ENCODE measurements at places on chromosomes 12 and 14.

- DNase-seq = no peak
Observed at GRCh38 chr14:99408286-99408970, 72.2 kb downstream of the SETD3 start.

DNA sequence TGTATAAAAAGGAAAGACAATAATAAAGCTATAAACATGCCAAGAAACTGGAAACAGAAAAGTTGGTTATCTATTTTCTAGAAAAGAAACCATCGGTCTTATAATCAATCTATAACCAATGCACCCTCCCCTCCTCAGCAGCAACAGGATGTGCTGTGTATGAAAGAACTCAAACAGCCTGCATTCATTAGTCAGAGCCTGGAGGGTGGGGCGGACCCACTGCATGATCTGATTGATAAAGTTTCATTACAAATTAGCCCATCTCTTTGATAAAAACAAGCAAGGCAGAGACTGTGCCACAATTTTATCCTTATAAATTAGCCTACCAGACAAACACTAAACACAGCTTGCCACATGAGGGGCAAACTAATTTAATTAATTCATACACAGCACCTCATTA is 448.1 kb downstream of the BCAT1 start:
- no peak for DNase-seq

GRCh38 chr12:115606040-115606439 is 671.5 kb downstream of the MED13L start:
- DNase-seq = no peak

- DNase-seq = no peak
Observed at GRCh38 chr14:96852823-96853422, 55.7 kb downstream of the VRK1 start.

- no peak for DNase-seq
Observed at GRCh38 chr12:103743788-103744187, 97.2 kb downstream of the NT5DC3 start.

DNA sequence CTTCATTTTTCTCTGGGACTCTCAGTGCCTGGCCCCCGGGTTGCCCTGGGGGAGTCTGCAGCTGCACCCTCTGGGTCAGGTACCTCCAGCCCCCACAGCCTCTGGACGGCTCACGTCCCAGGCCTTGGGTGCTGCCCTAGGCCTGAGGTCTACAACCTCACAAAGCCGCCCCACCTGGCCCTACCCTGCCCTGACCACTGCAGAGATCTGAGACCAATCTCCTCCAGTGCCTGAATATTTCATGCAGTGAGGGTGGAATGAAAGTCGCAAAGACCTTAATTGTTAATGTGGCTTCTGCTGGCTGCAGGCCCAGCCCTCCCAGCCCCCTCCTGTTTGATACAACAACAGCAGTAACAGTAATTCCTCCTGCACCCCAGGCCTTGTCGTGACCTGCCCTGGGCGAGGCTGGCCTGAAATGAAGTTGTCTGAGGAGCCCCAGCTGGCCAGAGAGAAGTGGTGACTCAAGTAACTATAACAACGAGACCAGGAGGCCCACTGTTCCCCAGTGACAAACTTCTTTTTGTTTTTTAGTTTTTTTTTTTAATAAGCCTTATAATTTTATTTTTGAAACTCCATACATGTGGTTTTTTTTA is 8.8 kb upstream of the CCDC85C start:
- DNase-seq = no peak

DNA sequence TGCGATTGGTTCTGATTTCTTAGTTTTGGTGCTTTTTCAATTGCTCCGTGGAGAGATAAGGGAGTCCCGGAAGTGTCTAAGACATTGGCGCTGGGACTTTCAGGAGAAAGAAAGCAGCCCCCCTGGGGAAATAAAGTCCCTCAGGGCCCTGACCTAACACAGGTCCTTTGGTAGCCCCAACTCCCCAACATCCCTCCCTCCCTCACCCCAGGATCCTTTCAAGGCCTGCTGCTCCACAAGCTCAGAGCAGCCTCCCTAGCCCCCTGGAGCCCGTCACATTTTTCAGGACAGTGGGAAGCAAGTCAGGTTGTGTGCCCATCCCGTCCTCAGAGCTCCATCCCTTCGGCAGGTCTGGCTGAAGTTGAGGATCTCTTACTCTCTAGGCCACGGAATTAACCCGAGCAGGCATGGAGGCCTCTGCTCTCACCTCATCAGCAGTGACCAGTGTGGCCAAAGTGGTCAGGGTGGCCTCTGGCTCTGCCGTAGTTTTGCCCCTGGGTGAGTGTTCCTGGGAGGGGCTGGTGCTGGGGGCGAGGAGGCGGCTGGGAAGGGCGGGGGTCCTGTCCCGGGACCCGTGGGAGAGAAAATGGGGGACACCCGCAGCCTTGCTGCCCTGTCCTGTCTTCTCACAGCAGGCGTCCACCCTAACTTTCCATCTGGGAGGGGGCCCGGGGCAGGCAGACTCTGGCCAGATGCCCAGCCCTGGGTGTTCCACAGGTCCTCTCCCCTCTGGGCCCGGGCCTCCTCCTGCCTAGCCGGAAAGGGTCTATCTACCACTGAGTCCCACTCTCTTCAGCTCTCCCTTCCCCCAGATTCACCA is 950 bp downstream of the IFI27 start:
- no peak for DNase-seq

DNA sequence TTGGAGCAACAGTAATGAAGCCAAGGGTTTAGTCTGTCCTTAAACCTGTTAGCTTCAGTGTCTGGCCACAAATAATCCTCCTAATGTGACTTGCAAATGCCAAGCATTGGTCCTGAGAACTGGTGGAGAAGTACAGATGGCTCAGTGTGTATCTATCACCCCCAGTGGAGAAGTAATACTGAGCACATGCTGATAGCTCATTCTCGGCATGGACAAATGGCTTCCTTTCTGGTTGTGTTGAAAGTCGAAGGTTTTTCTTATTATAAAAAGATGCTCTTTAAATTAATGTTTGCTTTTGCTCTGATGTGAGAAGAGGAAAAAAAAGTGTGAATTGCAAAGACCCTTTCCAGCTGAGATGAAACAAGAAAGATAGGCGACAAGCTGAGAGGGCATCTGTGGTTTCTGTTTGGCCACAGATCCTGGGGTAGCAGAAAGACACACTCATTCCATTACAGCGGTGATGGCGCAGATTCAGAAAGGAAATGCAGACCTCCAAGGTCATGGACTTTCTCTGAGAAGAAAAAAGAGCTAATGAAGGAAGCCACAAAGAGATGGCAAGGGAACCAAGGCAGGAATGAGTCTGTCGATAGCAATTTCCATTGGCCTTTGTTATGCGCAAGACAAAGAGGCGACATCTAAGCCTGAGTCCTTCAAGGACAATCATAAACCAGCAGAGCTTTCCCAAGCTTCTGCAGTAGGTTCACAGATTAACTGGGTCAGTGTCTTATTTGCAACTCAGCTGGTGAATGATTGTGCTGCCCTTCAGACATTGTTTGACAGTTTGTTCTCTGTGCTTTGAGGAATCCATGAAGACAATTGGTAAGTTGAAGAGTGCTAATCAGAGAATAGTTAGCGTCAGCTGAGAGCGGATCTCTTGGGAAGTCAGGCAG is 155.5 kb upstream of the RGS6 start:
- no peak for DNase-seq

- no peak for DNase-seq
Observed at GRCh38 chr14:30191639-30192279, 264.1 kb upstream of the PRKD1 start.

DNA sequence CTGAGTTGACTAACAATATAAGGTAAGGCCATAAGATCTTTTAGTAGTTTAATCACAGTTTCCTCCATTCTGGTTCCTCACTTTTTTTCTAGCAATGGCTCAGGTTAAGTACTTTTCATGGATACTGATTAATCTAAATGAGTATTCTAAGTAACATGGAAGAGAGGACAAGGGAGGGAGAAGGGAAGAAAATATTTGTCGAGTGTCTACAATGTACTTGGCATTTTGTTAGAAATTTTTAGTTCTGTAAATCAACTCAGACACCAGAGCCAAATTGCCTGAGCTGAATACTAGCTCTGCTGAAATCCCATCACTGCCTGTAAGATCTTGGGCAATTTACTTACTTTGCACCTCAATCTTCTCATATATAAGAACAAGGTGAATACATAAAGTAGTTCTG is 20.2 kb downstream of the RERG start:
- no peak for DNase-seq

- DNase-seq = no peak
Observed at GRCh38 chr14:71333705-71334104, 426.4 kb downstream of the PCNX1 start.

GRCh38 chr12:44457465-44457864 is 418.6 kb downstream of the NELL2 start:
- no peak for DNase-seq

DNA sequence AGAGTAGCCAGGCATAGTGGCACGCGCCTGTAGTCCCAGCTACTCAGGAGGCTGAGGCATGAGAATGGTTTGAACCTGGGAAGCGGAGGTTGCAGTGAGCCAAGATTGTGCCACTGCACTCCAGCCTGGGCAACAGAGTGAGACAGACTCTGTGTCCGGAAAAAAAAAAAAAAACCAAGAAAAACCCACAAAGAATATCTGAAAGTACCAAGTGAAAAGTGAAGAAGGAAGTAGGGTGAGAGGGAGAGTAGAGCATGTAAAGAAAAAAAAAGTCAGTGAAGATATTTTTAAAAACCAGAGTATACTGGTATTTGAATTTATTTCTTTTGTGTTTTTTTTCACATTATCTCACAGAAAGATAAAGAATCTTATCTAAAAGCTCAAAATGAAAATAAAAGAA is 43.3 kb upstream of the ISM2 start:
- DNase-seq = no peak

DNA sequence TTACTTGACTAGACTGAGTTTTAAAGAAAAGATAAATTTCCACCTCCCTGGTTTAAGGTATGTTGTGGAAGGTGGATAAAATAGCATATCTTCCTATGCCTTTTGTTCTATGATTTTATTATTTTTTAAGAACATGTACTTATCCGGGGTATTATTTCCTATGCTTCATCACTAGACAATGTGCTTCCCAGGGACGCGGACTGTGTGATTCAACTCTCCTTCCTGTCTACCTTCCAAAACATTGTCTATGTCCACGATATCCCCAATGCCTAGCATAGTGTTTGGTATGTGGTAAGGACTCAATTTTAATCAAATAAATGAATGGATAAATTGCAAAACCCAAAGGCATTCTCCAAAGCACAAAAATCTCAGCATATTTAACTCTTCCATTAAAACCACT is 8.3 kb upstream of the CCND2 start:
- DNase-seq = no peak

- no peak for DNase-seq
Observed at GRCh38 chr14:44960146-44960545, 1.6 kb downstream of the KLHL28 start.

DNA sequence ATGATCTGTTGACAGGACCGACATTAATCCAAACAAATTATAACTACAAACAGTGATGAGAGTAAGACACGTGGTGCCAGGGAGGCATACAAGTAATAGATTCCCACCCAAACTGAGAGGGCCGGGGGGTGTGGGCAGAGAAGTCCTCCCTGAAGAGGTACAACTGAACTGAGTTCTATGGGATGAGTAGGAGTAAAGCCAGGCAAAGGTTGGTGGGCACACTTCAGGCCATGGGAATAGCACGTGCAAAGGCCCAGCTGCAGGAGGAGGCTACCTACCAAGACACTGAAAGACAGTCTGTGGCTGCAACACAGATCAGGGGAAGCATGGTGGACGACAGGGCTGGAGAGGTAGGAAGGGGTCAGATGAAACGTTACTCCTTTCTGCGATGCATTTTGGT is 22.0 kb upstream of the VWF start:
- no peak for DNase-seq

GRCh38 chr12:109998241-109998903 is 858 bp upstream of the ANKRD13A start:
- DNase-seq = no peak

DNA sequence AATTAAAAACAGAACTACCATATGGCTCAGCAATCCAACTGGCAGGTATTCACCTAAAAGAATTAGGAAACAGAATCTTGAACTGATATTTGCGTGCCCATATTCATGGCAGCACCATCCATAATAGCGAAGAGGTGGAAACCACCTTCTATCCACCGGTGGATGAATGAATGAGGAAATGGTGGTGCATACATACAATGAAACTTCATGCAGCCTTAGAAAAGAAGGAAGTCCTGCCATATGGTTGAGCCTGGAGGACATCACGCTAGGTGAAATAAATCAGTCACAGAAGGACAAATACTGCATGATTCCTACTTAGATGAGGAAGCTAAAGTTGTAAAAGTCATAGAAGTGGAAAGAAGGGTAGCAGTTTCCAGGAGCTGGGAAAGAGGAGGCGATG is 6.6 kb downstream of the TCL1A start:
- no peak for DNase-seq

DNA sequence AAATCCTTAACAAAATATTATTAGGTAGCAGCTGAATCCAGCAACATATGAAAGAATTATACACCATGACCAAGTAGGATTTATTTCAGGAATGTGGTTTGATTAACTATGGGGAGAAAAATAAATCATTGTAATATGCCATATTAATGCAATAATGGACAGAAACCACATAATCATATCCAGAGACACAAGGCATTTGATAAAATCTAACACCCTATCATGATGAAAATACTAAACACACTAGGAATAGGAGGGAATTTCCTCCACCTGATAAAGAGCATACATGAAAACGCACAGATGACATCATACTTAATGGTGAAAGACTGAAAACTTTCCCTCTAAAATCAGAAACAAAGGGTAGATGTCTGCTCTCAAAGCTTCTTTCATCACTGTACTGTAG is 238.9 kb downstream of the PHLDA1 start:
- no peak for DNase-seq

Measured in NCI-H1092 (cell line).